Chondrocyte (in vitro differentiated cells): ENCODE measurements at places on chromosomes 1 and 21. TPM values are rescaled to one million over a fixed set of nuclear protein-coding genes. Genes with fewer than 3 reads are reported as not detected.

- no peak for DNase-seq
Observed at GRCh38 chr1:230084408-230085177, 17.6 kb downstream of the GALNT2 start.

DNA sequence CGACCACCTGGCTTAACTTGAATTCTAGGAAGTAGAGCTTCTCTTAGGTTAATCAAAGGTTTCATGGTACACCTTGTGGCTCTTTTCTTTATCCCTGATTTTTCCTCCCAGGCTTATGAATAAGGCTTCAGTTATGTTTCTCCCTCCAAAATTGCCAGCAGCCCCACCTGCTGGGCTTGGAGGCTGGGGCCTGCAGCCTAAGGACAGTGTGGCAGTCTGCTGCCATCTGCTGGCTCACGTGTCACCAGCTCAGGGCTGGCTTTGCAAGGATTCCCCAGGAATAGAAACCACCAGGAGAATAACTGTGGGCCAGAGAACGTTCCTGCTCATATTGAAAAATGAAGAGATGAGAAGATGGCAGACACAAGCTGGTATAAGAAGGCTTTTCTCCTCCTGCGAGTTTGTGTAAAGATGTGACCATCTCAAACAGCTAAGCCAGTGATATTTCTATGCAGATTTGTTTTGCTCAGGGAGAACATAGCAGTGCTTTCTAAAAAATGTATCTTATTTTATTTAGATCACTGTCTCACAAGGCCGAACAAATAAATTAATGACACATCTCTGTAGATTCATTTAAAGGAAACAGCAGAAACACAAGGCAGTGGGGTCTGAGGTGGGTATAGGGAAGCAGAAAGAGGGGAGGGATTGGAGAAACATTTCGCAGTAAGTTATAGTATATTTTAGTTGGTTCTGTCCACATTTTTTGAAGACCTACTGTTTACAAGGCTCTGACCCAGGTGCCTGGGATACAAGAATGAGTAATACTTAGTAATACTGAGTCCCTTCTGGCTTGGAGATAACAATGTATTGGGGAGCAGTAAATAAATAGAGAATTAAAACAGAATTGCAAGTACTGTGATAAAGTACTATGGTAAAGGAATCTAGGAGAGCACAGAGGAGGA, 291.1 kb upstream of the SGIP1 start:
- peak; percentile 90 for DNase-seq

GRCh38 chr1:26921126-26921539, 410 bp upstream of the NUDC start:
- DNase-seq, result no peak

DNA sequence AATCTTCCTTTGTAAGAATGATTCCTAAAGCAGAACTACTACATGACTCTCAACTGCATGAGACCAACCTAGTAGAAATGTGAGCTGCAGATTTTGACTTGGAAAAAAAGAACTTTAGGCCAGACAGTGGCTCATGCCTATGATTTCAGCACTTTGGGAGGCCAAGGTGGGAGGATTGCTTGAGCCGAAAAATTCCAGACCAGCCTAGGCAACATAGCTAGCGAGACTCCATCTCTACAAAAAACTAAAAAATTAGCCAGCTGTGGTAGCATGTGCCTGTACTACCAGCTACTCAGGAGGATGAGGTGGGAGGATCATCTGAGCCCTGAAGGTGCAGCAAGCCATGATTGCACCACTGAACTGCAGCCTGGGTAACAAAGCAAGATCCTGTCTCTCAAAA, 24.7 kb upstream of the ITLN2 start:
- no peak for DNase-seq

GRCh38 chr1:164635803-164636731, 77.1 kb downstream of the PBX1 start:
- no peak for DNase-seq

DNA sequence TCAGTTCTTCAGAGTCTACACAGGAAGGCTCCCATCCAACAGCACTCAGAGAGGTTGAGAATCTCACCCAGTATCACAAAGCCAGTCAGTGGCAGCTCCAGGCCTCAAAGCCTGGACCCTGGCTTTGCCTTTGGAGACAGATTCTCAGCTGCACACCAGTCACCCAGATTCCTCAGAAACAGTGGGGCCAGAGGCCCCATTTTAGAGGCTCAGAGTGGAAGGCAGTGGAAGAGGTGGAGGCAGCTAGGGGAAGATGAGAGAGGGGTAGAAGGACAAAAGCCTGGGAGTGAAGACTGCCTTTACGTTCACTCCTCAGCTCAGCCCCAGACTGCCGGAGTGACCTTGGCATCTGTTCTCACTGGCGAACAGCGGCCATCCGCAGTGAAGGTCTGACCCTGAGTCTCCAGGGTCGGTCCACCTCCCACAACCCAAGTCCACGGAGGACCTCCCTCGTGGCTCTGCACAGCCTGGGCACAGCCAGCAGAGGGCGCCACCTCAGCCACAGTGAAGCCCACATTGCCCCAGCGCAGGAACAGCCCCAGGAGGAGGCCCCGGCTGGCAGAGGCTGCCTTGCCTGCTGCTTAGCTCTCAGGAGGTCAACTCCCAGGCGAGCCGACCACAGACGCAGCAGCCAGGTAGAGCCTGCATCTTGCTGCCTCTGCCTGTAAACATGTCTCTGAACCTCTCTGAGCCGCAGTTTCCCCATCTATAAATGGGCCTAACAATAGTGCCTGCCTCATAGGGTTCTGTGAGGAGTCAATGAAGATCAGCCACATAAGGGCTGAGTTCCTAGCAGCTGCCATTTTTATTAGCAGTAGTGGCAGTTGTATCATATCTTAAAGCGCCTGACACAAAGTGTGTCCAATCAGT, 5.9 kb upstream of the FNDC5 start:
- DNase-seq, result no peak

DNA sequence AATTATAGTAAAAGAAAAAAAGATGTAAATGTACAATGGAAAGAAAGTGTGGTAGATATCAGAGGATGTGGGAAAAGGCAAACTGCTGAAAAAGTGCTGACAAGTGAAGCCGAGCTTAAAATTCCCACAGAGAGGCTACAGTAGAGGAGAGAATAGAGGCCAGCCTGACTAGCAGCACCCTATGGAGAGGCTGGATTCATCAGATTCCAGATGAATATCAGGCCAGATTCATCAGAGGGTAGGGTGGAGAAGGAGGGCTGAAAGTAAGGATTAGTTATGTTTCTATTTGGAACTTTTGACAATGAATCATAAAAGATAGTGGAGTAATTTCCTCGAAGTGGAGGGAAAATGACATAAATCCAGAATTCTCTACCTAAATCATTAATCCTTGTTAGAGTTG, 60.4 kb upstream of the NEK7 start:
- no peak for DNase-seq

- DNase-seq, result no peak
Observed at GRCh38 chr1:157390651-157391050, 161.7 kb downstream of the FCRL5 start.

DNA sequence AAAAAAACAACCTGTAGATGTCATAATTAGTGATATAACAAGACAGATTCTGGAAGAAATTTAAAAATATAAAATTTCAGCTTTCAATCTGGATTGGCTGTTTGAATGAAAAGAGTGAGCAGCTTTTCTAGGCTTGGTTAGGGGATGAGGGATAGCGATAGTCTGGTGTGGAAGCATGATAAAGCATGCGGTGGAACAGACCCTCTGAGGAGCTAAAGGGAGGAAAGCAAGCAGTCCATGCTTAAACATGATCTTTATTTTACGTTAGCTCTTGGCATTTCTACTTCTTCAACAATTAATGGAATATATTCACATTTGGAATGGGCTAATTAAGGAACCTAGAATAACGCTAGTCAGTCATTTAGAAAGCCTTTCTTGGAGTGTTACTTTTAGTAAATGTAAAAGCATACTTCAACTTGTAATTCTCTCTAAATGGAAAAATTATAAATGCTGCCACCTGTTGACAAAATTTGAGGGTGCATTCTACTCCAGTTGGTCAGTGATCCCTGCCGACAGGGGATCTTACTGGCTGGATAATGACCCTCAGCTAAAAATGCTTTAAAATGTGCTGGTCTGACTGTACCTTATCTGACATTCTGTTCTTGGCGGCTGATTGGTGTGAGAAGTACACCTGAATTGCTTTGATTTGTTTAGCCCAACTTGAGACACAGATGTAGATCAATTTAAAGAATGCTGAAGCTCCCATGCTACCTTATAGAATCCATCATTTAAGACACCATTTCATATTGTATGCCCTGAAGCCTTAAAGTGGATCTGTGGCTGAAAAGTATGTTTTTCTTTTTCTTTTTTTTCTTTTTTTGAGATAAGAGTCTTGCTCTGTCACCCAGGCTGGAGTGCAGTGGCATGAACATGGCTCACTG, 61.2 kb downstream of the AK4 start:
- DNase-seq, result no peak

- no peak for DNase-seq
Observed at GRCh38 chr1:229027158-229027557, 243.8 kb upstream of the RAB4A start.

DNA sequence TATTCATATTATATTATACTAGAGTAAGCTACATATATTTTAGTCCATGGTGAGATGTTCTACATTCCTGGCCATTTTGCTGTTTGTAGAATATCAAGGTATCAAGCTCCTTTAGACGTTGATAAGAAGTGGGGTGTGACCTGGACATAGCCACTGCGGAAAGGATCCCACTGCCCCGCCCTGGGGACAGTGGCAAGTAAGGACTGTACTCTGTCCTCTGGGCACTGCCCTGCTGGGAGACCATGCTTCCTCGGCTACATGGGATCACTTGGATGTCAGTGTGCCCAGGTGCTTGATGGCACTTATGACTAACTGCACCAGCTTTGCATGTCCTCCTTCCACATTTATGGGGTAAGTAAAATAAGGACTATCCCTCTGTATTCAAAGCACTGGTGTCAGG, 46.3 kb upstream of the NTPCR start:
- DNase-seq, result no peak

DNA sequence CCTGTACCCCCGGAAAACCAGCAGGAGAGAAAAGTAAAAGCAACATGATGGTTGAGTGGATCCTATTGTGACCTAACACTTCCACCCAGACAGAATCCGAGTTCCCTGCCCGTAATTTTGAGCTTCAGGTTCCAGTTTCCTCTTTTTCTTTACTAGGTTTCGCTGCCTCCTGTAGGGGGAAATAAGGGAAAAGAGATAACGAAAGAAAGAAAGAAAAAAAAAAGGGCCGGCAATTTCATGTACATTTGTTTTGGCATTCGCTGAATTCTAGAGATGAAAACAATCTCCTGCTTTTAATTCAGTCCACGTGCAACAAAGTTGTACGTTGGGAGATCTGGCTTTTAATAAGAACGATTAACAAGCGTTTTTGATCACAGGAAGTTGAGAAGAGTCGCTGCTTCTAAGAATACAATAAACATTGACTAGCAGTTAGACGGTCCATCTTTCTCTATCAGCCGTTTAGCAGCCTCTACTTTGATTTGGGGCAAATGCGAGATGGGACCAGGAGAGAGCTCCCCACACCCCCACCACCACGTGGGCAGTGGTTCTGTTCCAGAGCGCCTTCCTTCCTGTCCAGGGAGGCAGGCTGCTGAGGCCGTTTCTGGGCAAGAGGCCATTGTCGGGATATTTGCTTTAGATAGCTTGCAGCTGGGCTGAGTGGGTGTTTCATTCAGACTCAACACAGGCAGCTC, 155.9 kb upstream of the RUNX1 start:
- no peak for DNase-seq

GRCh38 chr1:170765712-170766330, 101.9 kb downstream of the PRRX1 start:
- no peak for DNase-seq

DNA sequence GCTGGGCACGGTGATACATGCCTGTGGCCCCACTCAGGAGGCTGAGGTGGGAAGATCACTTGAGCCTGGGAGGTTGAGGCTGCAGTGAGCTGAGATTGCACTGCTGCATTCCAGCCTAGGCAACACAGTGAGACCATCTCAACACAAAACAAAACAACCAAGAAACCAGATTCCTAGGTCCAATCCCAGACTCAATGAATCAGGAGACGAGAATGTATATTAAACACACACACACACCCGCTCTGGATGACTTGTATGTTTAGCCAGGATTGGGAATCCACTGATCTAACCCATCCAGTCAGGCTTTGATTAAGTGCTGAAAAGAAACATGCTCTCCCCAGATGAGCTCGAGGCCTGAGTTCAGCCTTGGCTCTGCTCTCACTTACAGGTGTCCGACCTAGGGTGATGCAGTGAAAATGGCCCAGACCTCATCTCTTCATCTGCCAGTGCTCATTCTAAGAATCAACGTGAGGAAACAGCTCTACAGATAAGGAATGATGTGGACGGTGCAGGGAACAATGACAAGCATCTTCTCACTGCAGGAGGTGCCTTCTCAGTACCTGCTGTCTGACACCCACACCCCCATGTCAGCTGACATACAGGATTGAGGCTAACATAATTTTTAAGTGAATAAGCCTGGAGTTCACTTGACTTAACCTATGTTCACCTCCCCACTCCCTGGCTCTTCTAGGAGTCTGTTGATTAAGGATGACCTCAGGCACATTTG, 15.3 kb upstream of the SRSF4 start:
- no peak for DNase-seq

DNA sequence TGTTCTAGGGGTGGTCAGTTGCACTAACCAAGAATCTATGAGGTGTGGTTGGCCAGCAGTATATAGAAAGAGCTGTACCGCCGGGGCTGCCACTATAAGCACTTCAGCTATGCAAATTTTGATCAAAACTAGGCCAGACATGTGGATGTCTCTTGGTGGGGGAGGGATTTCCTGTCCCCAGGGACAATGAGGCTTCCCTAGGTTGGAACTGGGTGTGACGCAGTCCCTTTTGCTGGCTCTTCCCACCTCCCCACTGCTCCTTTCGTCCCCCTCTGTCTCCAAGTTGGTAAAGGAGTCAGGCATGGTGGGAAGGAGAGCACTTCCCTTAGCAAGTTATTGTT, 13.6 kb downstream of the SDCCAG8 start:
- DNase-seq, result no peak

GRCh38 chr1:111199881-111200801, at the start of gene DENND2D:
Gene DENND2D, minus strand, starts transcription at chr1:111200646. Its CDS starts 187 bp downstream, at chr1:111200459.
- no peak for DNase-seq

- no peak for DNase-seq
Observed at GRCh38 chr1:157819896-157820295, at the start of gene FCRL1. Gene FCRL1, minus strand, starts transcription at chr1:157820120. Its CDS starts 83 bp downstream, at chr1:157820037.

DNA sequence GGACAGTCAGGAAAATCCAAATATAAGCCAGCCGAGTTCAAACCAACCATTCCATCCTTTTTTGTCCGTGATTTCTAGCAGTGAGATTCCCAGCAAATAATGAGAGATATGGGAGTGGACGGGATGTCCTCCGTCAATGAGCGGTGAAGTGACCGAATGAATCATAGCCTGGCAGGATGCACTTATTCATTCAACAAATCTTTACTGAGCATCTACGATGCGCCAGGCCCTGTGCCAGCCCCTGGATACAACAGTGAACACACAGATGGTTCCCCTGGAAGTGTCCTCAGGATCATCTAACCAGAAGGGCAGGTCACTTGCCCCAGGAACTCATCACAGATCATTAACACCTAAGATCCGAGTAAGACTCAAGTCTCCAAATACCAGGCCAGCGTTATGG, 8.2 kb upstream of the PLEKHA6 start:
- no peak for DNase-seq

GRCh38 chr1:19179597-19180264, 30.3 kb downstream of the UBR4 start:
- no peak for DNase-seq

MANEAL gene
- 3.9 to 4.2 TPM (median 4.0 TPM) in 3 replicates for total RNA-seq

CA6 gene
- not detected in 3 replicates for total RNA-seq

ADIPOR1 gene
- total RNA-seq, result 69.3 to 73.9 TPM (median 73.7 TPM) in 3 replicates

ASCL5 gene
- 0.19 TPM in 1 of 3 replicates, not detected in the others for total RNA-seq

ADGRB2 gene
- total RNA-seq, result 11.9 to 20.4 TPM (median 12.2 TPM) in 3 replicates

CRABP2 gene
- 88.7 to 193 TPM (median 93.5 TPM) in 3 replicates for total RNA-seq

LIN28A gene
- not detected in 3 replicates for total RNA-seq
